Spleen (tissue), 13 donors: ENCODE measurements at places on chromosomes 1 and 21. TPM values are rescaled to one million over a fixed set of nuclear protein-coding genes. Genes with fewer than 3 reads are reported as not detected.

Gene EPHB2
- total RNA-seq, result 9.3 TPM

Gene GBP4
- 41.6 TPM for total RNA-seq

Gene LCE1E
- not detected for total RNA-seq

Gene F13B
- total RNA-seq, result not detected

- no peak overlapping the region for H3K4me3 ChIP-seq
- peaks cover 27% of the 10 kb centered on the region for H3K4me1 ChIP-seq
- H3K27ac ChIP-seq, result no peak overlapping the region
- no peaks in the 10 kb centered on the region for H3K27me3 ChIP-seq
- no peaks in the 10 kb centered on the region for H3K36me3 ChIP-seq
- DNase-seq, result no peak
Measured at GRCh38 chr21:15015622-15016471, 49.0 kb downstream of the NRIP1 start.

DNA sequence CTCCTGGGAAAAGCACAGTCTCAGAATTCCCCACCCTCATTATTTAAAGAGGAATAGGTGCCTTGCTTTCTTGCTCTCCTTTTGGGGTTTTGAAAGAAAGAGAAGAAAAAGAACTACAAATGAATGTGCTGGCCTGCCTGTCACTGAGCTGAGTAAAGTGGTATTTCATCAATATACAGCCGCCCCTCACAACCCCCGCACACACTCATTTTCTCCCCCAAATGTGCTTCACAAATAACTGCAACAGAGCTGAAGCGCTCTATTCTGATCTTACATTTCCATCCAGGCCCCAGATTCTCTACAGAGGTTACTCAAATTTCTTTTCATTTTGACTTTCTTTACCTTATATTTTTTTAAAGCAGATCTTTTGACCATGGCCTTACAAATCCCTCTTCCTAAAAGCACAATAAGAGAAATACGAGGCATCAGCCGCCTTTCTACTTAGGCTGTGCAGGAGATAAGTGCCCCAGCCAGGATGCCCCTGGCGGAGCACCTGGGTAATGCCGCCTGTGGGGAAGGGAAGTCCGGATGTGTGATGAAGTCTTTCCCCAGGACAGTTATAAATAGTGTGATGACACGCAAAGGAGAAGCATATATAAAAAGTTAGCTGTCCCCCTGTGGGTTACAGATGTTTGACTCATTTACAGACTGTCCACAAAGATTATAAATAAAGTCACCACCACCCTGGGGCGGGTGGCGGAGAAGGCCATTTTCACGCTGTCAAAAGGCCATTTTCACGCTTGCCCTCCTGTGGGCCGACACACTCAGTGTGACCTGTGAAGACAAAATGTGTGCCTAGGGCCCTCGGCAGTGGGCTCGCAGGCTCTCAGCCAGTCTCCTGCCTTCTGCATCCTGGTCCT lies 6.5 kb downstream of the KCNN3 start:
- H3K4me3 ChIP-seq, result no peak overlapping the region
- H3K36me3 ChIP-seq, result no peaks in the 10 kb centered on the region
- no peak overlapping the region for H3K27ac ChIP-seq
- DNase-seq, result no peak
- H3K4me1 ChIP-seq, result peaks cover 60% of the 10 kb centered on the region
- peaks cover 5% of the 10 kb centered on the region for H3K27me3 ChIP-seq

- DNase-seq, result peak; percentile 90
- H3K4me3 ChIP-seq, result peak overlapping the region; percentile 54
- H3K36me3 ChIP-seq, result no peaks in the 10 kb centered on the region
- H3K27me3 ChIP-seq, result peaks cover 52% of the 10 kb centered on the region
Measured at GRCh38 chr1:41361495-41362356, 492 bp downstream of the FOXO6 start.

GRCh38 chr1:107622966-107623365 lies 342.0 kb downstream of the VAV3 start:
- no peaks in the 10 kb centered on the region for H3K27me3 ChIP-seq
- no peak overlapping the region for H3K4me3 ChIP-seq

DNA sequence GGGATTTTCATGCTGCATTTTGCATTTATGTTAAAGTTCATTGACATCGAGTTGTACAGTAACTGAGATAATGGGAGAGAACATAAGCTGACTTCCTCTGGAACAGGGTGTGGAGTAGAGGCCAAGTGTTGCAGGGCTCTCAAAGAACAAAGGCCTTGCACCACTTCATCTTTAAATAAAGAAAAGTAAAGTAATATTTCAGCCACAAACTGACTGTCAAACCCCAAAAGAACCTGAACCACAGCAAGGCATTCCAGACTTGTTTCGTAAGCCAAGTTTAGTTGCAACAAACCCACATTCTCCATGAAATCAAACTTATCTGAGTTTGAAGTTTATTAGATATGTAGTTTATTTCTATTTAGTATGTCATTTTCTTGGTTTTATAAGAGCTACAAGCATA lies 19.1 kb upstream of the HMGCS2 start:
- no peaks in the 10 kb centered on the region for H3K27me3 ChIP-seq
- no peak for DNase-seq
- H3K36me3 ChIP-seq, result no peaks in the 10 kb centered on the region

- peak; percentile 42 for DNase-seq
- no peak overlapping the region for H3K27ac ChIP-seq
- H3K27me3 ChIP-seq, result no peaks in the 10 kb centered on the region
- peaks cover 3% of the 10 kb centered on the region for H3K4me1 ChIP-seq
Measured at GRCh38 chr21:42086969-42087368, 15.9 kb downstream of the UMODL1 start.

- no peak overlapping the region for H3K4me3 ChIP-seq
- no peaks in the 10 kb centered on the region for H3K27me3 ChIP-seq
- DNase-seq, result no peak
- no peaks in the 10 kb centered on the region for H3K4me1 ChIP-seq
Measured at GRCh38 chr1:38958967-38959366, 17.3 kb upstream of the RHBDL2 start.

DNA sequence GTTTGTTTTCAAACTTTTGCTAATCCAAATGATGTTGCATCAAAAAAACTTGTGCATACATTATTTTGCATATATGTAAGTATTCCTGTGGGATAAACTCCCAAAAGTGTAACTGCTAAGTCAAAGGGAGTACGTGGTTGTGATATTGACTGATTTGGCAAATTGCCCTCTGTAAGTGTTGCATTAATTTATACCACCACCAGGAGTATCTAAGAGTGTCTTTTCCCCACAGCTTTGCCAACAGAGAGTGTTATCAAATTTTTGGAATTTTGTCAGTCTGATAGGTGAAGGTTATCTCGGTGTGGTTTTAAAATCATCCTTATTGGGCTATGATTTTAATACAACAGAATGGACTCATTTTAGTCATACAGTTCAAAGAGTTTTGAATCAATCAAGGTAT lies 30.1 kb upstream of the PARP1 start:
- H3K4me1 ChIP-seq, result no peaks in the 10 kb centered on the region
- H3K36me3 ChIP-seq, result no peaks in the 10 kb centered on the region
- no peak overlapping the region for H3K4me3 ChIP-seq
- H3K27ac ChIP-seq, result no peak overlapping the region
- no peak for DNase-seq
- no peaks in the 10 kb centered on the region for H3K27me3 ChIP-seq

- no peaks in the 10 kb centered on the region for H3K27me3 ChIP-seq
- peaks cover 14% of the 10 kb centered on the region for H3K4me1 ChIP-seq
- DNase-seq, result no peak
Measured at GRCh38 chr1:56539520-56539931, 39.8 kb downstream of the PLPP3 start.

DNA sequence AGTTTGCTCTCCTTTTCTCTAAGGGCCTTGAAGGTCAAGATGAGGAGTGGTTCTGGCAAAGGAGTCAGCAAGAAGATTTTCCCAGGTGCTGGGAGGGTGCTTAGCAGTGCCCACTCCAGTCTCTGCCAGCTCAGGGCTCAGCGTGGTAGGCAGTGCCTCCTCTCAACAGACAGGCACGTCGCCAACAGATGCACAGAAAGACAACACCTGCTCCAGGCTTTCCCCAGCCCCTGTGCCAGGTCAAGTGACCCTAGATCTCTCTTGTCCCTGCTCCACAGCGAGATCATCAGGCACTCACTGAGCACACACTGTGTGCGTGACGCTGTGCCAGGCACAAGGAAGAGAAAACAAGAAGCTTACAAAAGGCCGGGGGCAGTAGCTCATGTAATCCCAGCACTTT lies 86.0 kb downstream of the CASZ1 start:
- no peaks in the 10 kb centered on the region for H3K27me3 ChIP-seq
- no peak overlapping the region for H3K27ac ChIP-seq
- no peaks in the 10 kb centered on the region for H3K4me1 ChIP-seq
- DNase-seq, result no peak

GRCh38 chr1:2635361-2636010 lies 2.7 kb upstream of the MMEL1 start:
- no peaks in the 10 kb centered on the region for H3K36me3 ChIP-seq
- peak; percentile 64 for DNase-seq
- H3K27me3 ChIP-seq, result no peaks in the 10 kb centered on the region
- no peak overlapping the region for H3K27ac ChIP-seq
- H3K4me3 ChIP-seq, result no peak overlapping the region
- H3K4me1 ChIP-seq, result peaks cover 4% of the 10 kb centered on the region

DNA sequence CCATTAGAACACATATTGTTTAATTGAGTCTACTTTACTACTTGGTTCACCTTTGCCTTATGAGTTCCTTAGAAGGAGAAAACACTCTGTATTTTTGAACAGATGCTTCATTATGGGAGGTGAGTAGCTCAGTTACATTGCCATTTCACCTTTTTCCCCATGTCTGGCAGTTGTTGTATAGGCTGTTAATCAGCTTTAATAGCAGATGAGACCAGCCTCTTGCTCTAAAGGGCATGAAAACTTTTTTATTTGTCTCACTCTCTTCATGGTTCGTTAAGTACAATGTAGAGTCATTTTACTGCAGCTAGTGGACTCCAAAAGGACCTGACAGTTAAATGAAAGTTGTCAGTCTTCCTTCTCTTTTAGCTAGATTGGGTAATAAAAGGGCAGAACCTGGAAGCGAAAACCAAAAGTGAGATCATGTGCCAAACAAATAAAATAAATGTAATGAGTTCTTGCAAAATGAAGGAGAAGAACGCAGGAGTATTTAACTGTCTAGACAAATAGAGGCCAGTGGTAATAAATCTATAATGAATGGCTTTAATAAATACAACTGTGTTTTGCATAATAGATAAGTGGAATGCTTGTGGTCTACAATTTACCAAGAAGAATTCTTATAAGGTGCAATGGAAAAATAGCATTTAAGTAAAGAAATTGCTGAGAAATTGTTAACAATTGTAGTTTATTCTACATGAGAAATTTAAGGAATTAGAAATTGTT lies 180.0 kb upstream of the NEGR1 start:
- no peak overlapping the region for H3K27ac ChIP-seq
- no peaks in the 10 kb centered on the region for H3K27me3 ChIP-seq
- no peaks in the 10 kb centered on the region for H3K4me1 ChIP-seq
- no peaks in the 10 kb centered on the region for H3K36me3 ChIP-seq
- DNase-seq, result no peak
- no peak overlapping the region for H3K4me3 ChIP-seq
